ENCODE measurements at places on chromosomes 3 and 15.

GRCh38 chr15:31399544-31400171 lies 73.0 kb downstream of the KLF13 start:
- no peak for DNase-seq

- no peak for DNase-seq
Measured at GRCh38 chr15:53811530-53811929, 52.1 kb upstream of the WDR72 start.

DNA sequence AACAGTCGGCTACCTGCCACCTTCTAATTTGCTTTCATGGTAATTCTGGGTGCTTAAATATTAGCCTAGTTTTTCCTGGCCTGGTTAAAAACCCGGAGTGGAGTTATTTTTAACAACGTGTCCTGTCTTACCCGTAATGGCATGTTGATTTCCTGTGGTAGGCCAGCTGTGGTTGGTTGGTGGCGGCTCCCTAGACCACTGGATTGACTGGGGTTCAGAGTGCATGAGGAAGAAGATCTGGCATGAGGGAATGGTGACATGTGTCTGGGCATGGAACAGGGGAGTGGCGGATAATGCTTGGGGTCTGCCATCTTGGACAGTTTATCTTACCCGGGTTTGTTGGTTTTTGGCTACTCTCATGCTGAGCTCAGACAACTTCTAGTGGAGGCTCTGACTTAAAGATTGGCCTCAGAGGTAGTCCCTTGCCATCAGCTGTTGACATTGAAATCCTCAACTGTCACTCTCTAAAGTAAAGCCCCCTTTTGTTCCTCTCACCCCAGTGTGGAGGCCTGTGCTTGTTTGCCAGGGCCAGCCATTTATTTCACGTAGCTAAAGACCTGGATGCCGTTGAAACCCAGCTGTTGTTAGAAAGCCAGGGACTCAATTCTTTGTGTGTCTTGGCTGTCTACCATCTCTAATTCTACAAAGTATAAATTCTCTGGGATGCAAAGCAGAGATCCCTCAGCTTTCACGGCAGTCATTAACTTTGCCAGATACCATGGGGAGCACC lies 81.6 kb downstream of the DNASE1L3 start:
- DNase-seq: no peak

GRCh38 chr3:69567710-69568052 lies 171.6 kb upstream of the MITF start:
- DNase-seq: no peak

DNA sequence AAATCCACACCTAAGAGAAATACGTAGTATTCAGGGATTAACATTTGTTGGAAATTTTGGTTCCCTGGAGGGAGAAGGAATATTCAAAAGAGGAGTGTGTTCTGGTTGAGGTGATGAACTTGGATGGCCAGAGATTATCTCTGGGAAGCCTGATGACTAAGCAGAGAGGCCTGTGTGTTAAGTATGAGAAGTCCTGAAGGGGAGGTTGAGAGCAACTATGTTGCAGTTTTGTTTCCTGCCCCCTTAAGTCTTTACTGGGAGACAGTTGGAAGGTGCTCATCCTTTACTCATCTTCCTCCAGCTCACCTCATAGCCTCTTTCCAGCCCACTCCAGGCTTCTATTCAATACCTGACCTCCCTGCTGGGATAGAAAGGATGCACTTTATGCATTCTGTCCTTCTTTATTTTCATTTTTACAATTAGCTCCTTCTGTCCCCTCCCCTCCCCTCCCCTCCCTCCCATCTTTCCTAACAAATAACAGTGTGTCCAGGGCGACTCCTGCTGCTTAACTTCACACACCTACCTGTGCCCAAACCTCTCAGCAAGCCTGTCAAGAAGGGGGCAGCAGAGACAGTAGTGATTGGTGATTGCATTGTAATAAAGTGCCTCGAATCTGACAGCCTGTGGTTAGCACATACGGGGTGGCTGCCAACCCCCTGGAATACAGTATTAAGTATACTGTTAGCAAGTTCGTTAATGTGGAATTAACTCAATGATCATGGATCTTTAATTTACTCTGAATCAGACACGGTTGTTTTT lies 11.9 kb downstream of the RAP2B start:
- DNase-seq: no peak

- no peak for DNase-seq
Measured at GRCh38 chr15:76930831-76931396, 635 bp upstream of the RCN2 start.

GRCh38 chr3:58013099-58013498 lies 4.9 kb downstream of the FLNB start:
- no peak for DNase-seq

GRCh38 chr3:112303764-112304325 lies 9.8 kb upstream of the SLC9C1 start:
- DNase-seq: no peak

- no peak for DNase-seq
Measured at GRCh38 chr3:71031181-71031580, 552.3 kb downstream of the FOXP1 start.

- no peak for DNase-seq
Measured at GRCh38 chr3:14764331-14765059, 54.3 kb upstream of the FGD5 start.

- no peak for DNase-seq
Measured at GRCh38 chr3:16069149-16069922, 105.1 kb upstream of the GALNT15 start.

- DNase-seq: peak; percentile 33
Measured at GRCh38 chr3:65979731-65980130, 59.0 kb downstream of the MAGI1 start.

GRCh38 chr3:186841620-186842019 lies 890 bp upstream of the ADIPOQ start:
- DNase-seq: no peak

- no peak for DNase-seq
Measured at GRCh38 chr15:74109713-74110112, 20.7 kb upstream of the ISLR2 start.

GRCh38 chr15:28979208-28979841 lies 93.6 kb downstream of the APBA2 start:
- no peak for DNase-seq

Measured in H54 (cell line).